Activated CD4-positive, alpha-beta memory T cell treated with anti-CD3 and anti-CD28 coated beads, Interleukin-2, amount 10 ng/mL, durations not matched to agents 7 days and 5 days (primary cell): ENCODE measurements at places on chromosomes 5 and 9.
A peak's percentile ranks its signal among the peaks of the same experiment; 100 is the strongest.

- peak; percentile 14 for DNase-seq
Observed at GRCh38 chr5:132471151-132471907, 19.2 kb downstream of the IRF1 start.

DNA sequence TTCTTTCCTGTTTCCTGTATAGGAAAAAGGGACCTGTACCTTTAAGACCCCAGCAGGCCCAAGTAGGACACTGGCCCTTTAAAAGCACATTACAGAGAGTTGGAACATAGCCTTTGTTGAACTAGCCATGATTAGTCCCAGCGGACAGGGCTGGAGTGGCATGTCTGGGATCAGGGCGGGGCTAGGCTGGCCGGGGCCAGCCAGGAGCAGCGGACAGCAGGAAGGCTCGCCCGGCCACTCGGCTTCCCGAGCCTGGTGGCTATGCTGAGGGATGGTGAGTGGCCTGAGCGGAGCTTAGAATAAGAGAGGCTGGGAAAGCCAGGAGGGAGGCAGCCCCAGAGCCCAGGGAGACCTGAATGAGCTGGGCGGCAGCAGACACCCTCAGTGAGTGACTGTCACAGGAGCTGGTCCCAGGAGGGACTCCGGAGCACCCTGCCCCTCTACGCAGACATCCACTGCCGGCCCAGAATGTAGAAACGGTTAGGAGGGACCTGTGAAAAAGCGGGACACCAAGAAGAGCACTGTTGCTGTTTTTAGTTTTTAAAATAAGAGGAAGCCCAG is 92.1 kb downstream of the DAB2IP start:
- no peak for DNase-seq

DNA sequence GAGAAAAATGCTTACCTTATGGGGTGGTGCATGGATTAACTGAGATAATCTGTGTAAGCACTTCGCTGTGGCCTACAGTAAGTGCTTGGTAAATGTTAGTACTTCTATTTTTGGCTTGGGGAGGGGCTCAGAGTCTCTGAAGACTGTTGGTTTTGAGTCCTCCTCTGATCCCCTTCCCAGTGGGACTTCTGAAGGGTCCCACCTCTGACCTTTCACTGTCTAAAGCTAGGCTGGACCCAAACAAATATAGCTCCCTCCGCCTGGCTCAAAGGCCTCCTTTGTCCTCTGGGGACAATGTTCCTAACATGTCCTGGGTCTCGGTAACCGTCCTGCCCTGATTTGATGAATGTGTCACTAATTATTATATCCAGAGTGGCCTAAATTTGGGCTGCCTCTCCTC is 34.8 kb downstream of the CAMK2A start:
- no peak for DNase-seq

DNA sequence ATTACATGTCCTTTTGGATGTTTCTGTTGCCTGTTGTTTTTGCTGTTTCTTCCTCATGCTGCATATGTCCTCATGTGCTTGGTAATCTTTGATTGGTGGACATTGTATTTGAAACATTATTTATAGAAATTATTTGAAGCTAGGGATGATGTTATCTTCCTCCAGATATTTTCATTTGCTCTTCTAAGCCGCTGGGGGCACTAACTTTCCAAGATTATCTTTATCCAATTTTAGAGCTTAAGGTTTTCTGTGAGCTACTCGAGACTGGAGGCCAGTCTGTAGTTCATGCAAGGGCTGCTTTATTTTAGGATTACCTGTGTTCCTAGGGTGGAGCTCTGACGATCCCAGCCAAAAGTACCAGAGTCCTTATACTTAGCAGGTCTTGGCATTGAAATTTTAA is 40.9 kb downstream of the STX17 start:
- DNase-seq: no peak

DNA sequence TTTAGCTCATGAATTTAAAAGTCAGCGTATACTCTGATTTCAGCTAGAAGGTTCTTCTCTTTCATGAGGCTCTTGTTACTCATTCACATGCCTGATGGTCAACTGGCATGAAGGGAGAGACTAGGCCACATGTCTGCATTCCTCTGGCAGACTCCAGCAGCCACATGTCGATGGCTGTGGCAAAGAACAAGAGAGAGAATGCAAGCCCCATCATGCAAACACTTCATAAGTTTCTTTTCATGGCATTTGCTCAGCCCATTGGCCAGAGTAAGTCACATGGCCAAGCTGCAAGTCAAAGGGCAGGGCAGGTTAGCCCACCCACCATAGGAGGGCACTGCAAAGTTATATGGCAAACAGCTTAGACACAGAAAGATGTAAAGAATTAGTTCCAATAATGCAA is 5.4 kb downstream of the KCNV2 start:
- peak; percentile 18 for DNase-seq

DNA sequence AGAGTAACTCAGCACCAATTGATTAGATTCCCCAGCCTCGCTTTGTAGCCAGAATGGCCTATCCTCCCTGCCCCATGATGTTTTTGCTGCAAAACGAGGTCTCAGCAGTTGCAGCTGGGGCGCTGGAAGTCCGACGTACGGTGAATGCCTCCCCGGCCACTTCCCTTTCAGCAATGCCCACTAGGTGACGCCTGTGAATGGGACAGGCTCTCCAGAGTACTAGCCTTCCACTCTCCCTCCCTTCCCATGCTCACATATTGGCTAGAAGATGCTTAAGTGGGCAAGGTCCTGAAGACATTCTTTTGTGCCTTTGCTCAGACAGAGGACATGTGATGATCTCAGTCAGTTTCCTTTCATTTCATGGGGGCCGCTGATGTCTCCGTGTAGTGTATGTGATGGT is 50.8 kb downstream of the DMRT2 start:
- DNase-seq: no peak
